GM23248 (cell line): ENCODE measurements at places on chromosomes 2 and 18. TPM values are rescaled to one million over a fixed set of nuclear protein-coding genes. Genes with fewer than 3 reads are reported as not detected.

- no peaks in the 10 kb centered on the region for H3K27me3 ChIP-seq
- H3K36me3 ChIP-seq: no peaks in the 10 kb centered on the region
- peak; percentile 12 for DNase-seq
- no peak overlapping the region for H3K4me3 ChIP-seq
These were observed 36.0 kb downstream of the PHLPP1 start for GRCh38 chr18:62751341-62751821.

DNA sequence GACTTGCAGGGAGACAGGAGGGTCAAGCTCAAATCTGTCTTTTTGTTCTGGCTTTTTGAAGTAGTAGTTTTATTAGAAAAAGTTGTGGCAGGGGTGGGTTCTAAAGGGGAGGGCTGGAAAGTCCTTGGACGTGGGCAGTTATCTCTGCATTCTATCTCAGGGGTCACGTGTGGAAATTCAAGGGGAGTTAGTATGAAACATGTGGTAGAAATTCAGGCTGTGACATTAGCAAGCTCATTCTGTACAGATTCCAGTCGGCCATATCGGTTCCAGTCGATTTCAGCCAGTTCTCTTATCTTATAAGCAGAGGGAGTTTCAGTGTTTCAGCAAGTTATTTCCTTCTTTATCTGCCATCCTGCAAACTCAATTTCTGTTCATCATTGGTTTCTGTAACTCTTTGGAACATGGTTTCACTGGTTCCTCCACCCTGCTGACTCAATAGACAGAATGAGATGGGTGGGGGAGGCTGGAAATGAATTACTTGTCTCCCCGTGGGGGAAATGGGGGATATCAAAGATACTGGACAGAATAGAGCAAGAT, 53.0 kb downstream of the RAB27B start:
- H3K27me3 ChIP-seq: no peaks in the 10 kb centered on the region
- H3K4me1 ChIP-seq: peaks cover 30% of the 10 kb centered on the region
- no peak for DNase-seq
- no peak overlapping the region for H3K27ac ChIP-seq
- no peak overlapping the region for H3K4me3 ChIP-seq
- H3K36me3 ChIP-seq: no peaks in the 10 kb centered on the region

DNA sequence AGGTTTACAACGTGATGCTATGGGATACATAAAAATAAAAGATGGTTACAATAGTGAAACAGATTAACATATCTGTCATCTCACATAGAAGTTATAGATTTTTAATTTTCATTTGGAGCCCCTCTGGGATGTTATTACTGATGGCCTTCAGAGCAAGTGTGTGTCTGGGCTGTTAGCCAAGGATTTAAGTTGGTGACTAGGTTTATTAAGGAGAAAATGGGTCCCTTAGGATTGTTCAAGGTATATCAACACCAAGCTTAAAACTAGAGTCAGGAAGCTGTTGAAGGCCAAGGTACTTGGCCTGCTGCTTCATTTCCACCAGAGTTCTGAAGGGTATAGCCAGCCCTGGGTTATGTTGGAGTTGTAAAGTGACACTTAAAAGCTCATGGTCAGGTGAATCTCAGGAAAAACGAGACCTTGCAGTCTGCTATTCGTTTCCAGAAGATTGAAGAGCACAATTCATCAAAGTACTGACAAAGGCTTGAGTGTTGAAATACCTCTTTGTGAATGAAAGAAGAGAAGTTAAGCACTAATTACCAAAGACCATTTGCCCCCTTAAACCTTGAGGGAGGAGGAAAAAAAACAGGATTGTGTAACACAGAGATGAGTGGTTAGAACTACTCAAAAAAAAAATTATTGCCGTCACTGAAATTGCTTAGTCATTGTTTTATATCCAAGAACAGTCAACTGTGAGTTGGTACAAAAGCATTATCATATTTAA, 48.4 kb downstream of the MAP2 start:
- no peak overlapping the region for H3K4me3 ChIP-seq
- H3K4me1 ChIP-seq: peaks cover 40% of the 10 kb centered on the region
- no peaks in the 10 kb centered on the region for H3K36me3 ChIP-seq
- DNase-seq: peak; percentile 75

- no peaks in the 10 kb centered on the region for H3K4me1 ChIP-seq
- H3K27ac ChIP-seq: no peak overlapping the region
- no peak for DNase-seq
- H3K36me3 ChIP-seq: no peaks in the 10 kb centered on the region
- H3K27me3 ChIP-seq: peaks cover 14% of the 10 kb centered on the region
These were observed 48.8 kb downstream of the RABL2A start for GRCh38 chr2:113675875-113676274.

- no peaks in the 10 kb centered on the region for H3K36me3 ChIP-seq
- H3K4me1 ChIP-seq: no peaks in the 10 kb centered on the region
- no peak overlapping the region for H3K4me3 ChIP-seq
These were observed 120.4 kb downstream of the PDE11A start for GRCh38 chr2:177952151-177952550.

DNA sequence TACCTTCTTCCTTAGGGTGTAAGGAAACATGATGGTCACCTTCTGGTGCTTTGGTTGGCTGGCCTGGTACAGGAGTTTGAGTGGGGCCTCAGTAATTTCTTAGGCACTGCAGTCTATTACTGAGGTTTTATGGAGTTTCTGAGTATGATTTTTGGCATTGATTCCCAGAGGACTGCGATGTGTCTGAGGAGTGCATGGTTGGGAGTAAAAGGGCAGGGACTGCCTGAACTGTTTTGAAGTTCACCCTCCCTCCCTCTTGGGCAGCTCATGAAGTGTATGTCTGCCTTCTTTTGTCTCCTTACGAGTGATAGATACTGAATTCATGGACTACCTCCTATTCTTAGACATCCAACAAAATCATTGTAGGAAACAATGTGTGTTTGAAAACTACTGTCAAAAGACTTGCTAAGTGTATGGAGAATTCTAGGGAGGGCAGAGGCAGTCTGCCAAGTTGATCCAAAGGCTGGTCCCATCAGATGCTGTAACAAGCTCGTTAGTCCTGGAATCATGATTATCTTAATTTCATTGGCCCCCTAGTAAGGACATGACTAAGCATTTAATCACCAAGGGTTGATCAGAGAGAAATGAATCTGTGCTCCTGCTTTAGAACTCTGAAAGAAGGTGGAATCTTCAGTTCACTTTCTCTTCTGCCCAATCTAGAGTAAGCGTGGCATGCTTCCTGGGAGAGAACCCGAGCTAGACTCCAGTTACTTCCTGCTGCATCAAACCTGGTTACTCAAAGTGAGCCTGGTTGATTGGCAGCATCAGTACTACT, 26.5 kb downstream of the LYPD6B start:
- H3K27ac ChIP-seq: peak overlapping the region; percentile 45
- H3K4me3 ChIP-seq: no peak overlapping the region
- peaks cover 34% of the 10 kb centered on the region for H3K4me1 ChIP-seq
- peak; percentile 42 for DNase-seq

- H3K27me3 ChIP-seq: no peaks in the 10 kb centered on the region
- no peaks in the 10 kb centered on the region for H3K36me3 ChIP-seq
- H3K4me1 ChIP-seq: no peaks in the 10 kb centered on the region
These were observed 184.4 kb upstream of the SLC39A10 start for GRCh38 chr2:195472501-195473234.

DNA sequence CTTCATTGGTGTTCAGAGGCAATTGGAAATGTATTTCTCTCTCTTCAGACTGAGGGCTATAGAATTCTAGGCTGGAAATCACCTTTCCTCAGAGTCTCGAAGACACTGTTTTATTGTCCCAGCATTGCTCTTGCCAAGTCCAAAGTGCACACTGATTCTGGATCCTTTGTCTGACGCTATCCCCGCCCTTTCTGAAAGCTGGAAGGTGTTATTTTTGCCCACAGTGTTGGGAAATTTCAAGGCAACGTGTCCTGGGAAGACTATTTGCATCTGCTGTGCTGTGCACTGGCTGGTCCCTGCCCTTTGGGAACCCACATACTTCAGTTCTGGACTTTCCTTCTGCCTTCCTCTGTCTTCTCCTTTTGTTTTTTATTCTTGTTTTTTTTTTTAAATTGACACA, 190.8 kb downstream of the SH3BP4 start:
- H3K27ac ChIP-seq: no peak overlapping the region
- no peak for DNase-seq
- no peak overlapping the region for H3K4me3 ChIP-seq
- no peaks in the 10 kb centered on the region for H3K36me3 ChIP-seq

DNA sequence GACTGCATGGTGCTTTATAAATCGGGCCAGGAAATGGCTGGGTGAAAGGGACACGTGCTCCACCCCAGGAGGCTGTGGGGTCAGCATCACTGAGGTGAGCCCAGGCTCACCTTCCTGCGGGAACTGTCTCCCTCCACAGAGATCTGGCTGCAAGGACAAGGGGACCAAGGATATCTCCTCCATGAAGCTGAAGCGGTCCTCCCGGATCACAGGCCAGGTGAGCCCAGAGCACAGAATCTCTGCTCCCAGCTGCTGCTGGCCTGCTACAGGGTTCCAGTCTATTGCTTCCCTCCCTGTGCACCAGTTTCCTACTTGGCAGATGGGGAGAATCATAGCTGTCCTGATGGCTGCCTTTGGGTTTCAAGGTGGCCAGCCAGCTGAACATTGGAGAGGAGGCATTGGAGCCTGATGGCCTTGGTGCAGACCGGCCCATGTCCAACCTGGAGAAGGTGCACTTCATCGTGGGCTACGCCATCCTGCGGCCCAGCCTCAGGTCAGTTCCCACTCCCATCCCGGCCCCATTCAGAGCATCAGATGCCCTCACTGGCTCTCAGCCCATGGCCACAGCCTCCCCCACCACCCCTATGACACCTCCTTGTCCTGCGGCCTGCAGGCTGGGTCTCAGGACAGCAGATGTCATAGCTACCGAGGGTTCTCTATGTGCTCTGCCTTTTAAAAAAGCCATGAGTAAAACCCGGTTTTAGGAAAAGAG, 33.7 kb upstream of the GPR17 start:
- no peaks in the 10 kb centered on the region for H3K36me3 ChIP-seq
- no peak for DNase-seq
- no peak overlapping the region for H3K4me3 ChIP-seq
- peaks cover 12% of the 10 kb centered on the region for H3K4me1 ChIP-seq
- H3K27ac ChIP-seq: no peak overlapping the region
- no peaks in the 10 kb centered on the region for H3K27me3 ChIP-seq

DNA sequence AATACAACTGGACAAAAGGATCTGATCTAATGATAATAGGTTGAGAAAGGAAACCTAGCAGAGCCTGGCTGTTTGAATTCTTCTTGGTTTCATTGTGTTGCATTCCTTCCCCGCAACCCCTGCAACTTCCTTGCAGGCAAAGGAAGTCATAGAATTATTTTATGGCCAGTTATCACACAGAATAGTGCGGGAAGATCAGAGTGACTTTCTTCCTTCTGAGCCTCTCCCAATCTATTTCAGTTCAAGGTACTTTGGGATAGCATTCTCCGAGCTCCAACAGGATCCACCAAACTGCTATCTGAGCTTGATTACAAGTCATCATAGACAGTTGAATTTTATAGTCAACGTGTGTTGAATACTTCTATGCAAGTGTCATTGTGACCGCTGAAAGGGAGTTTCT, 441.1 kb downstream of the DCC start:
- no peak for DNase-seq
- no peak overlapping the region for H3K4me3 ChIP-seq
- H3K4me1 ChIP-seq: no peaks in the 10 kb centered on the region
- H3K27me3 ChIP-seq: no peaks in the 10 kb centered on the region

Gene PAX3
- not detected in 2 replicates for total RNA-seq

Gene TANC1
- total RNA-seq: 12.1 and 16.3 TPM in 2 replicates

Gene ASIC4
- 0.13 and 0.43 TPM in 2 replicates for total RNA-seq

Gene CPLX4
- total RNA-seq: not detected in 2 replicates

Gene ARHGEF33
- 0.13 and 0.54 TPM in 2 replicates for total RNA-seq

Gene MYOM1
- 0.65 TPM in 1 of 2 replicates, not detected in the other for total RNA-seq

Gene SRD5A2
- total RNA-seq: not detected in 2 replicates
